ENCODE measurements at places on chromosomes 1 and 21.

- DNase-seq: no peak
Measured at GRCh38 chr21:46626975-46627501, 8.4 kb upstream of the PRMT2 start.

GRCh38 chr1:153535242-153536011, at the start of gene S100A6:
S100A6 (minus strand) TSS chr1:153535991; CDS start chr1:153535339, 652 bp downstream.
- DNase-seq: no peak

DNA sequence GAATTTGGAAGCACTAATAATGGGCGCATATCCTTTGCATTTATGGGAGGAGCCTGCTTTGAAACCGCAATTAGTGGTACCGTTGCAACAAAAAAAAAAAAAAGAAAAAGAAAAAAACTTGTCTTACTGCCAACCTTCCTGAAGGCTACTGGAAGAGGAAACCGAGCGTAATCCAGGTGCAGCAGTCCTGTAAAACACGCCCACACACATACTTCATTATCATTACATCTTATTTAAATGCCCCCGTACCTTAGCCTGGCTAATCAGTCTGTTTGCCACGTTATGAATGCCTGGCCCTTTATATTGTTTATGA, 686 bp upstream of the ZNF281 start:
- no peak for DNase-seq

- no peak for DNase-seq
Measured at GRCh38 chr1:227559926-227560325, 3.4 kb upstream of the ZNF678 start.

- no peak for DNase-seq
Measured at GRCh38 chr1:228456252-228457016, 30.7 kb upstream of the RNF187 start.

DNA sequence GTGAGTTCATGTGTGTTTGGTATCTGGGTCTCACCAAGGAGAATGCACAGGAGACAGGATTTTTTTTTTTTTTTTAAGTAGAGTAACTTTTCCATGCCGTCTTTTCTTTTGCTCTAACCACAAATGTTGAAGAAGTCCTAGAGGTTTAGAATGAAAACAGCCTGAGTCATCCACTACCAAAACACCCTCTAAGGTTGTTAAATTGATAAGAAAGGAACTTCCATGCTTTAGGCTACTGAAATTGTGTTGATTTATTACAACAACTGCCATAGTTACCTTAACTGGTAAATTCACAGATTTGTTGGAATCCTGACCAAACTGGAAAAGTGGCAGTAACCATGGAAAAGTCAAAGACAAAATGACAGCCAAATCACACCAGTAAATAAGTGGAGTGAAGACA, 375.6 kb downstream of the AMY1C start:
- no peak for DNase-seq

DNA sequence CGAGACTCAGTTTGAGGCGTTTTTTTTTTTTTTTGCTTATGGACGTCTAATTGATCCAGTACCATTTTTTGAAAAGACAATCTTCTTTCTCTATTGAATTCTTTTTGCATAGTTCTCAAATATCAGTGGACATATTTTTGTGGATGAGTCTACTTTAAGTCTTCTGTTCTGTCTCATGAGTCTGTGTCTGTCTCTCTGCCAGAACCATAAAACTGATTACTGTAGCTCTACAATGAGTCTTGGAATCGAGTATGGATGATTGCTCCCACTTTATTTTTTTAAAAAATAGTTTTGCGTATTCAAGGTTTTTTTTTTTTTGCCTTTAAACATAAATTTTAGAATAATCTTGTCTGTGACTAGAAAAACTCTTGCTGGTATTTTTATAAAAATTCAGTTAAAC, 323.5 kb downstream of the ZNF326 start:
- no peak for DNase-seq

- no peak for DNase-seq
Measured at GRCh38 chr1:6870086-6870485, 84.8 kb downstream of the CAMTA1 start.

GRCh38 chr1:46248122-46248920, 758 bp downstream of the RAD54L start:
- no peak for DNase-seq

DNA sequence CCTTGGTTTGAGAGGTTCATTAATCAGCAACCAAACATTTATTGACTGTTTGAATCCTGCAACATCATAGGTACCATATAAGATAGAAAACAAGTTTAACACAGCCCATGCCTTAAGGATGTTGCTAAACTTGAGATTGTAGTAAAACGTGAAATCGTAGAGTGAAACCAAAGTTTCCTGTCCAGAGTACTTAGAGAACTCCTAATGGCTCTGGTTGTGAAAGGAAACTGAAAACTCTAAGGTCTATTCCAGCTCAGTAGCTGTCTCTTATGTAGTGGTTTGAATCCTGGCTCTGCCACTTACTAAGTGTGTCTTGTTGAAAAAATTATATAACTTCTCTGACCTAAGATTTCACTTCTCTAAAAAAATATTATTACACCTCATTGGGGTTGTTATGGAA, 310.9 kb downstream of the NTNG1 start:
- DNase-seq: no peak
